ENCODE measurements at places on chromosomes 3 and 15.
A peak's percentile ranks its signal among the peaks of the same experiment; 100 is the strongest.

DNA sequence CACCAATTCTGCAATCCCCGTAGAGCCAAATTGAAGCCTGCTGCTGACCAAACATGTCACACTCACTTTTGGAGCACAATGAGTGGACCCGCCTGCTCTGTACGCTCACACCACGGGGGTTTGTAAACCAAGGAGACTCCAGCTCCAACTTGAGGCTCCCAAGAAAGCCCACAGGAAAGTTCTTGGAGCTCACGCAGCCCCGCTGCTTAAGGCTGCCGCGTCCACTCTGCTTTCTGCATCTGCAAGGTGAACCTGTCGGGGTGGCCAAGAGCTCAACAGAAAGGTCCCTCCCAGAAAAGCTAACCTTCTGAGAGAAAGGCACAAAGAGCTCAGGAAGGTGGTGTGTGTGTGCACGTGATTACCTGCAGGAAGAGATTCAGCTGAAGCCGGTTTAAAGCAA is 94.9 kb downstream of the PCSK6 start:
- DNase-seq = no peak

DNA sequence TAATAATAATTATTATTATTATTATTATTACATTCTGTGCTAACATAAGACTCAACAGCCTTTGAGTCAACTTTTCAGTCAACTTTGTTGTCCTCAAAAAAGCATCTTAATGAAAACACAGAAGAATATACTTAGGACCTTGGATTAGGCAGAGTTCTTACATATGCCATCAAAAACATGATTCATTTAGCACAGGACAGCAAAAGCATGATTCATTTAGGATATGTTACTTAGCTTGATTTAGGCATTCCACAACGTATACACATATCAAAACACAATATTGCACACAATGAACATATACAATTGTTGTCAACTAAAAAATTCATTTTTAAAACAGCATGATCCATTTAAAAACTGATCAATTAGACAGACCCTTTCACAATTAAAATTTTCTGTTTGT is 213.0 kb downstream of the FMN1 start:
- no peak for DNase-seq

- DNase-seq = no peak
Measured at GRCh38 chr15:68258692-68259091, 18.9 kb upstream of the FEM1B start.

DNA sequence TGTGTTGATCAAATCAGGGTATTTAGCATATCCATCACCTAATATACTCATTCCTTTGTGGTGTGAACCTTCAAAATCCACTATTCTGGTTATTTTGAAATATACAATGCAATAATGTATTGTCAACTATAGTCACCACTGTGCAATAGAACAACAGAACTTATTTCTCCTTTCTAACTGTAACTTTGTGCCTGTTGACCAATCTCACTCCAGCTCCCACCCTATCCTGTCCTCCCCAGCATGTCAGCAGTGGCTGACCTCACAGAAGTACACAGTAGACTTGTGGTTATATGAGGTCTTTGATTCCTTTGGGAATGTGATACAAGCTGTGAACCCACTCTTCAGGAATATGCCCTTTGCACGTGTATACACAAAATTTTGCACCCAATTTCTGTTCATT is 64.2 kb downstream of the ECT2 start:
- no peak for DNase-seq

- no peak for DNase-seq
Measured at GRCh38 chr3:23232016-23232415, 28.9 kb downstream of the UBE2E2 start.

- DNase-seq = no peak
Measured at GRCh38 chr3:114850898-114851297, 296.2 kb downstream of the ZBTB20 start.

DNA sequence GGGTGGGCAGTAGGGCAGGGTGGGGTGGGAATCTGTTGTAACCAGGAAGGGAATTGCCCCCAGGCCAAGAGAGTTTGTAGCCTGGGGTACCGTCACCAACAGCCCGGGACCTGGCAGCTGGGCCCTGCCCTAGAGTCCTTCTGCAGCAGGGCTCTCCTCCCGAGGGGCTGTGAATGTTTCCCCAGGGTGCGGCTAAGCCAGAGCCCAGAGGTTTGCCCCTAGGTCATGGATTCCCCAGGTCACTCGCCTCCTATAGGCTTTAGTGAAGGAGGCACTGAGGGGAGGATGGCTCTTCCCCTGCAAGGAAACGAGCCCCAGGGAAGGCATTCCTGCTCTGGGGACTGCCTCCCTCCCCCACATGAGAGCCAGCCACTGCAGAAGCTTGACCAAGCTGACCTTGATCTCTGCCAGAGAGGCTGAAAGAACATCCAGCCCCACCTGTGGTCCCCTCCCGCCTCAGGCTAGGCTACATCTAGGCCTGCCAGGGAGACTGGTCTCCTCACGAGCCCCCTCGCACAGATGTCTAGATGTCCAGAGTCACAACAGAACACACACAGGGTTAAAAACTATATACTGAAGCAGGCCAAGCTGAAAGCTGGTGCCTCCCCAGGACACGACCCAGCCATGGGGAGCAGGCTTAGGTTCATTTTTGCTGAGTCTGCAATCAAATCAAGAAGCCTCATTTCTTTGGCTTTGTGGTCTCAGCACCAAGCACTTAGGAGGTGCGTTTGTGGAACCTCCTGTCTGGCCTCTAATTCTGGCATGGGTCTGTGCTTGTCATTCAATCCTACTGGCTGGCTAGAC is 69.1 kb upstream of the TAMM41 start:
- DNase-seq = no peak

DNA sequence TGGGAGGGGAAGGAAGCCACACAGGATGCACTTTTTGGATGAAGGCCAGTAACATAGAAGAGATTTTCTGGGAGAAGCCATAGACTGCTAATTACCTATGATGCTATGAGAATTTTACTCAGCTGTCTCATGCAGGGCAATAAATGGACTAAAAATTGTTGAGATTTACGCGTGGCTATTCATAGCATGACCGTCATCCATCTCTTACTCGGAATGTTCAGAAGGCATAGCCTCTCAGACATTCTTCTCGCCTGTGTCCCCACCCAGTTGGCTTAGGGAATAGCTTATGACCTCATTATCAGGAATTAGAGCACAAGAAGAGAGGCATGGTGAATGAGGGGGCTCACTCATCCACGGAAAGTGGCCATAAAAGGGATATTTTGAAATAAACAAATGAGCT is 107.9 kb upstream of the ATP10A start:
- no peak for DNase-seq

GRCh38 chr3:5404718-5405117 is 217.2 kb downstream of the EDEM1 start:
- no peak for DNase-seq

- no peak for DNase-seq
Measured at GRCh38 chr15:34691034-34691433, 63.8 kb downstream of the GJD2 start.

DNA sequence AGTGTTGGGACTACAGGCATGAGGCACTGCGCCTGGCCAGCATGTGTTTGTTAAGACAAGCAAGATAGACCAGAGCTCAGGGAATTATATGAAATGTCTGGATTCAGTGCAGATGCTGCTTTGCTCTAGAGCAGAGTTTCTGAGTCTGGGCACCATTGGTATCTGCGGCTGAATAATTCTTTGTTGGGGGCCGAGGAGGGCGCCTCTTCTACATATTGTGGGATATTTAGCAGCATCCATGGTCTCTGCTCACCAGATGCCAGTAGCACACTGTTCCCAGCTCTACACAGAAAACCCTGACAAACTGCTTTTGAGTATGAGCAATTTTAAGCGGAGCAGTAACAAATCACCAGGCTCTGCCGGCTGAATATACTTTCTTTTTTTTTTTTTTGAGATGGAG is 3.6 kb upstream of the LDHAL6B start:
- DNase-seq = no peak

- DNase-seq = peak; percentile 62
Measured at GRCh38 chr3:9809615-9810432, at the start of gene TTLL3. Gene TTLL3 (plus strand): TSS chr3:9810262. CDS start chr3:9810662, 400 bp downstream.

DNA sequence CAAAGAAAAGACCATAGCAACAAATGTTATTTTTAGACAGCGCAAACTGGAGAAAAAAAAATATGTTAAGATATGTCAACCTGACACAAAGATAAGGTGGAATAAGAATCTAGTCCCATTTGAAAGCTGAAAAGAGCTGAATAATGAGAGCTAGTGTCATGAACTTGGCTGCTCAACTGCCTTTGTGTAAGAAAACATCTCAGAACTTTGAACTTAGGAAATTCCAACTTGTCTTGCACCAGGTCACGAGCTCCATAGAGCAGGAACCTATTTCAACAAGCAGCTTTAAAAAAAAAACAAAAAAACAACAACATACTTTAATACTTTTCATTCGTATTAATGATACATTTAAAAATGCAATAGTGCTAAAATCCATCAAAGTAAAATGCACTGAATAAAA is 79.5 kb downstream of the ZNF280D start:
- no peak for DNase-seq

DNA sequence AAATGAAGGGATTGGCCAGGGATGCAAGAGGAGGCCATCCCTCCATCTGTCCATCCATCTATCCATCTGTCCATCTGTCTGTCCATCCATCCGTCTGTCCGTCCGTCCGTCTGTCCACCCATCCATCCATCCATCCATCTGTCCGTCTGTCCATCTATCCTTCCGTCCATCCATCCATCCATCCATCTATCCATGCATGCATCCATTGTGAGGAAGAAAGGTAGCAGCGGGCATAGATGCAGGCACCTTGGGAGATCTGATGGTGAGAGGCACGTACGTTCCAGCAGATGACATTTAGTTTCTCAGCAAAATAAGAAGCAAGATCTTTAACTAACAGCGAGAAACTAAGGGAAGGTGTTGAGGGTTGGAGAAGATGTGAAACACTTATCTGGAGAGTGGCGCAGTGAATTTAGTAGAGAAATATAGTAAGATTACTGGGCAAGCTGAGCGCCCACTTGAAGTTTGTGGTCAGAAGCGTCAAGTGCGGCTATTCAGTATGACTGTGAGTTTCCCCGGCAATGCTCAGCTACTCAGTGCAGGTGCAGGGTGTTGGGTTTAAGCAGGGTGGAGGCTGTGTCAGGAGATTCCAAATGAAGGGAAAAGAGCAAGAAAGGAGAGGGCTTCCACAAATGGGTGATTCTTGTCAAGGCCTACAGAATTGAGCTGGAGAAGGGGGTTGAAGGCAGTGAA is 22.4 kb upstream of the SRP14 start:
- DNase-seq = no peak

GRCh38 chr15:50873935-50874361 is 34.5 kb upstream of the AP4E1 start:
- no peak for DNase-seq

GRCh38 chr3:111590143-111590491 is 5.0 kb downstream of the ZBED2 start:
- DNase-seq = no peak

GRCh38 chr15:67550522-67550921 is 8.0 kb downstream of the MAP2K5 start:
- no peak for DNase-seq

DNA sequence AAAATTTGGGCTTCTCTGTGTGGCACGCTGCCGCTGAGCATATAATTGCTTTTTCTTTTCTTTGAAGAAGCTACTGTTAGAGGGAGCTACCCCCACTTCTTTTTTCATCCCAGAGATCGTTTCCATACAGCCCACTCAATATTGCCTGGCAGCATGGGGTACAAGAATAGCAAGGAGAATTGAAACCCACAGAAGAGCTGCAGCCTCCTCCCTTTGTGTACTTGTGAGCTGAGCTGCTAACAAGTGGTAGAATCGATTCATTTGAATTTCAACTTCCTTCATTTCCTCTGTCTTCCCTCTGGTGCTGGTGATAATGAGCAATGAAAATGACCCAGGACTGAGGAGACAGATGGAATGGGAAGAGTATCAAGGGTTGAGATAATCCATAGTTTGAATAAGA is 64.9 kb downstream of the LRRC3B start:
- no peak for DNase-seq

GRCh38 chr3:82610236-82610635 is 848.8 kb upstream of the GBE1 start:
- no peak for DNase-seq

DNA sequence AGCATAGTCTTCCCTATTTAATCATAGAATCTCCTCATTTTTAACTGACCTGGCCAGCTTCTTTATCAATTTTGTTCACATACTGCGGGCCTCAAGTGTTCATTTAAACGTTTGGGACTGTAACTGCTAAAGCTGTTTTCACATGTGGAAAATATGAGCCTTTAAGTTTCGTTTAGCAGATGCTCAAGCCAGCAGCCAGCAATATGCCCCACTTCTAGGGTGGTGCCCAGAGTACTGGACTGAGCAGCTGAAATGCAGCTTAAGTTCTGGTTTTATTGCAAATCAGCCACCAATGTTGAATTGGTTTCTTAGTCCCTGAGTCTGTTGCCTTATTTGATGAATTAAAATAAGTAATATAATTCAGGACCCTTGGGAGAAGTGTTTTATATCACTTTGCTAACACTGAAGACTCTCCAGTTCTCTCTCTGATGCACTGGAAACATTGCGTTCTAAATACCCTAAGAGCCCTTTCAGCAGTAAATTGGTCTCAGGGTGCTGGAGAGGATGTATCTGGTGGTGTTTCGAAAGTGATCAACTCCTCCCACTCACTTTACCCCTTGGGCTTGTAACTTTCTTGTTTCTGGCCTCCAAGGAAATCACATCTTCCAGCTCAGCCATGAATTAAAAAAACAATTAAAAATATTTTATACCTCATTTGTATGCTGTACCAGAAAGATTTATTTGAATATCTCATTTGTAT is 61.7 kb downstream of the B3GALNT1 start:
- no peak for DNase-seq

DNA sequence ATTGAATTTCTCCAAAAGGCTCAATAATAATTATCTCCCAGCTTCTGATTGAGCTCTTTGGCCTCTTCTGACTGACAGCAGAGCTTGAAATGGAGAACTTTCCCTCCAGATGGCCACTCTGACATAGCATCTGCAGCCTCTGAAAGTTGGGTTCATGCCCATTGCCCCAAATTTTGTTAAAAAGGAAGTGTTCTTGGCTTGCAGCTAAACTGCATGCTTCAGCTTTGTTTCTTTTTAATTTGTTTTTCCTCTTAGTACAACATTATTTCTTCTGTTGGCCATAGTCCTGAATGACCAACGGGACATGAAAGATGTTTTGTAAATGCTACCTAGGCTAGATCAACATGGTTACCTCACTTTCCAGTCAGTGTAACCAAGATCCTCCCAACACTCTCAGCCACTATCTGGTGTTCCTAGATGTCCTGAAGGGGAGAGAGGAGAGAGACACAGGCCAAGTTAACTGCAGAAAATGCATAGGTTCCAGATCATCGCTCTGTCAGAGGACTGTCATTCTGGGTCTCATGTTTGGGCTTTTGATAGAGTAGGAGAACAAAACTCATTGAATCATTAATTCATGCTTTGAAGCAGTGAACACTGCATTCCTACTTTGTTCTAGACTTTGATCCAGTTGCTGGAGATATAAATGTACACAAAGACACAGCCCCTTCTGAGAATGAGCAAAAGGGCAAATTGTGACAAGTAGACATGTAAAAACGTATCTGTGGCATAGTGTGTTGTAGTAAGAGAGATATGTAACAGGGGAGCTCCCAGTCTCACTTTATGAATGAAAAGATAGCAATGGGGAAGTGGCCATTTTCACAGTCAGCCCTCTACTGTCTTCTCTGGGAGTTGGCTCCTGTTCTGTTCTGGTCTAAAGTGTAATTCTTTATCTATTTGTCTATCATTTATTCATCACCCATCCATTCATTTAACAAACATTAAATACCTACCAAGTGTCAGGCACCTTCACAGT is 156.2 kb downstream of the ZNF621 start:
- DNase-seq = no peak

- DNase-seq = no peak
Measured at GRCh38 chr3:16064642-16065414, 109.7 kb upstream of the GALNT15 start.

- DNase-seq = no peak
Measured at GRCh38 chr3:87248831-87249230, 21.7 kb downstream of the CHMP2B start.
